D341Med (cell line): ENCODE measurements at places on chromosomes 6 and 20.
A peak's percentile ranks its signal among the peaks of the same experiment; 100 is the strongest.

DNA sequence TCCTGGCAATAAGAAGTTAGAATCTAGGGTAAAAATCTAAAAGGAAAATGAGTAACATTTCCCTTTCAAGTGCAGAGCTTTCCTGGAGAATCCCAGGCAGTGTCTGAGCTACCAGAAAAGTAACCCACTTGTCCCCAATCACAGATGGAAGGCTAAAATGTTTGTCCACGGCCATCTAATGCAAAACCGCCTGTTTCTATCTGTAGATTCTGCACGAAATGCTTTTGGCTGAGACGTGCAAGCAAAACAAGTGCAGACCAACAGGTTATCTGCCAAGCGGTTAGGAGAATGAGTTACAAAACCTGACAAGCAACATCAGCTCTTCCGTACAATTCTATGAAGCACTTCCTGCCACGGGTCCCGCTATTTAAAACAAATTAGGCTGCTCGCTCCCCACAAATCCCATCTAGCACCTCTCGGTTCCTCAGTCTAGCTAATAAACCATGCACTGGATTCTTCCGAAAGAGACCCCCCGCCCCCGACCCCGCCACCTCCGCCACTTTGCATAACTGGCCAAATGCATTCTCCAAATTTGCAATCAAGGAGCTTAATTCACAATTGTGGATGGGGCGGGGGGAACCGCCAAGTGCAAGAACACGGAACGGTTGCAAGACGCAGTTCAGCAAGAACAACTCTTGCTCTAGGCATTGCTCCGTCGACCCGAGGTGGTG, 1.4 kb downstream of the ELOVL5 start:
- no peak for DNase-seq

DNA sequence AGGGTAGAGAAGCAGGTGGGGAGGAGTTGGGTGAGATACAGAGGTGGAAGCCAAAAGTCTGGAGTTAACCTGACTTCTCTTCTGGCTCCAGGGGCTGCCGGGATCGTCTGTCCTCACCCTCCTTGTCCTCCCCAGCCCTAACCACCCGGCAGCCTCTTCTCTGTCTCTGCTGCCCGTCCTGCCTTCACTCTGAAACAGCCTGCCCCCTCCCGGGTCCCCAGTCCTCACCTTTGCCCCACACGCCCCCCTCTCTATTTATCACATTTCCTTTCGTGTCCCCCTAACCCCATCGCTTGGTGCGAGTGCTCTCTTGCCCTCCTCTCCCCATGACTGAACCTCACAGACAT, 5.7 kb downstream of the RING1 start:
- no peak for DNase-seq

DNA sequence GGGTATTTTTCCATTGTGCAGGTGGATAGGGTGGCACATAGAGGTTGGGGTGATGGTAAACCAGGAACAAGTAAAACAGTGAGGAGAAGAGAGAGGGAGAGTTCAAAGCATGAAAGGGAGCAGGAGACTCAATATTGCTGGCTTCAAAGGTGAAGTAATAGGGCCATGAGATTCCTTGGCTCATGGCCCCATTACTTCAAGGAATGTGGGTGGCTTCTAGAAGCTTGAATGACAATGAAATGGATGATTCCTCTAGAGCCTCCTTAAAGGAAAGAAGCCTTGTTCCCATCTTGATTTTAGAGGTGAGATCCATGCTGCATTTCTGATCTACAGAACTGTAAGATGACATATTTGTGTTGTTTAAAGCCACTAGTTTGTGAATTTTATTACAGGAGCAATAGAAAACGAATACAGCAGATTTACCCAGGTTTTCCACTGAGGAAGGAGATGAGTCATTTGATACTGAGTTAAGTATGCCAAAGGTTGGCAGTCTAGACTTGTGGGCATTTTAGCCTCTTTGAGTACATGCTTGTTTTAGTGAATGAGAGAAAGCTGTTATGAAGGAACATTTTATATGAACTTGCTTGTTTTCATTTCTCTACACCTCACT, 110.4 kb downstream of the PLCB4 start:
- DNase-seq = no peak

DNA sequence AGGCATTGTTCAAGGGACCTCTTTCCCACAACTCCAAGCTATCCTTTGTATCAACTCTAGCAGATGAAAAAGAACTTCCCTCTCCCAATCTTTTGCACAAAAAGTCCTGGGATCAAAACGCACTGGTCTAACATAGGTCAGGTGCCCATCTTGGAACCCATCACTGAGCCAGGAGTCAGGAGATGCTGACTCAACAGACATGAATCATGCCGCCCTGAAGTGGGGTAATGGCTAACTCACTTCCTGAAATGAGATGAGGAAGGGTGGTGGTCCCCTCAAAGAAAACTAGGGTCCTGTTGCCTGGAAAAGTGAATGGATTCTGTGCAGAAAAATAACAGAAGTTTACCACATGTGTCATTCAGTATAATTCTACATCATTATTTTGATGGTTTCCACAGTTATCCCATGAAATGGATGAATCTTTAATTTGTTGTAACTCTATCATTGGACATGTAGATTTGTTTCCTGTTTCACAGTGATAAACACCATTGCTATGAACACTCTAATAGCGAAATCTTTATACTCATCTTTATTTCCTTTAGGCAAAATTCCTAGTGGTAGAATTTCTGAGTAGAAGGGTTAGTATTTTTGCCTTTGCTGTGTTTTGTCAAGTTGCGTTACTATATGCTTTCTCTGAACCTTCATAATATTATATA, 151.3 kb downstream of the SLC16A10 start:
- DNase-seq = no peak

DNA sequence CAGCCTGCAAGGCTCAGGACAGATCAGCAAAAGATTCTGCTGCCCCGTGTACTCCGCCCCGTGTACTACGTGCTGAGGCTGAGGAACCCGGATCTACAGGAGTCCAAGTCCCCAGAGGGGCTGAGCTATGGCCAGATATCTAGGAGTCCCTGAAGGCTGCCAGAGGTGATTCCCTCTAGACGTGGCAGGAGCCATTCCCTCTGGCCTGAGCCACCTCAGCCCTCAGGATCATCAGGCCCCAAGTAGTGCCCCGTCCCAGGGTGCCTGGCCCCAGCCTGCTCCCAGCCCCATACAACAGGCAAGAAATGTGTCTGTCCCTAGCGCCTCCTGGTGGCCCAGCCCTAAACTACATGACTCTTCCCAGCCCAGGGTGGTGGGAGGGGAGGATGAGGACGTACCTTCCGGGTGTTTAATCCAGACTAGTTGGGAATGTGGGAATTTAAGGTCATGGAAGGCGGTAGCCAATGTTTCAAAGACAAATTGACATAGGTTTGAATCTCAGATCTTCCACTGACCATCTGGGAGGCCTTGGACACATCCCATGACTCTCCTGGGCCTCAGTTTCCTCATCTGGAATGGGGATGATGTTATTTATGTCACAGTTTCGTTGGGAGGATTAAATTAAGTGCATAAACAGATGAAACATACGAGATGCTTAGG, 49.4 kb upstream of the PTPN1 start:
- peak; percentile 89 for DNase-seq

- no peak for DNase-seq
Measured at GRCh38 chr20:57399587-57400155, 8.5 kb downstream of the RBM38 start.

DNA sequence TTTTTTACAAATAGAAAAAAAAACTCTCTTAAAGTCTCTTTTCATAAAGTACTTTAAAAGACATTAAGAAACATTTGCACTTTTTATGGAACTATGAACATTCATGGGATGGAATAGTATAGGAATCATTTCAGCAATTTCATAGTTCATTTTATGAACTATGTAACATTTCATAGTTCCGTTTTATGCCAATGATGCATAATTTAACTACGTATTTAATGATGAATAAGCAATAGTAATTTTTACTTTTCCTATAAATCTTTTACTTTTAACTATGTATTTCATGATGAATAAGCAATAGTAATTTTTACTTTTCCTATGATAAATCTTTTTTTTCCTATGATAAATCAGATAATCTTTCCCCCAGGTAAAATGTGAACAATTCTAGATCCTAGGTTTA, 47.7 kb downstream of the FAM184A start:
- DNase-seq = no peak

GRCh38 chr6:15077006-15077405, 168.9 kb upstream of the JARID2 start:
- no peak for DNase-seq

DNA sequence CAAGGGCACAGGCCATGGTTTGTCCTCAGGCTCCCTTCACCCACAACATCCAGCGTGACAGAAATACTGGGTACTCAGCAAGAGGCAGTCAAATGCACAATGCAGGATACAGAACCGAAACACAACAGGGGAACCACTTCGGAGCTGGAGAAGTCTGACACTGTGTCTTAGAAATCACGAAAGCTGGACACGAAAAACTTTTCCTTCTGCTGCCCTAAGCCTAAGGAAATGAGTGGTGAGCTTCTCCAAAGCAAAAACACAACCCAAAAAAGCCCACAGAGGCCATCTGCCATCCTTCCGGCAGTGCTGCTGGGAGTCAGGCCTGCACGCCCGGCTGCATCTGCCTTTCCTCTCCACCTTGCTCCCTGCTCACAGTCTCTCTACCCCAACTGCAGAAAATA, 106.3 kb downstream of the SLC23A2 start:
- DNase-seq = no peak

DNA sequence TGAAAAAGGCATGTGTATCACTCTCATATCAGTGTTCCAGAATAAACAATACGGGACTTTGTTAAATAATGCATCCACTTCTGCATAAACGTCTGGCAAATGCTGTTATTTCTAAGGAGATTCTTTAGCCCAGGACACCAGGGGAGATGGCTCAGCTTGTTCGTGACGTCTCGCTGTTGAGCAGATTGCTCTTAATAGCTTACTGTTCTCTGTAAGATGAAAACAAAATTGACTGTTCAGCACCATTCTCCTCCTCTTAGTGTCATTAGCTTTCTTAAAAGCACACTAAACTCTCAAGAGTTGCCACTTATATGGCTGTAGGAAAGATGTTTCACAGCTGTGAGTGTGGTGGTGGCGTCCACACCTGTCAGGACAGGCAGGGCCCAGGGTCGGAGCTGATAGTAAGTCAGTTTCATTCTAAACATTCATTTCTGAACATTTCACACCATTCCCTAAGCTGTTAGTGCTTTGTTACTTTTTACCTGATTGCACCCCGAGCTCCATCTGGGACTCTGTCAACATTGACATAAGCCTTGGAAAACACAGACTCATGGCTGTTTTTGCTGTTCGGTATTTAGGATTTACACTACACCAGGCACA, 132.1 kb downstream of the ZDHHC14 start:
- DNase-seq = no peak

- peak; percentile 5 for DNase-seq
Measured at GRCh38 chr20:58097429-58097828, 131.0 kb downstream of the ANKRD60 start.

GRCh38 chr20:59005523-59006166, 1.4 kb downstream of the CTSZ start:
- DNase-seq = no peak

GRCh38 chr20:55515832-55516231, 489.5 kb downstream of the CBLN4 start:
- DNase-seq = no peak

- peak; percentile 81 for DNase-seq
Measured at GRCh38 chr6:135162678-135163439, 18.2 kb upstream of the MYB start.

- no peak for DNase-seq
Measured at GRCh38 chr6:122289762-122290539, 109.5 kb upstream of the HSF2 start.

- peak; percentile 62 for DNase-seq
Measured at GRCh38 chr20:56359212-56360132, 698 bp downstream of the FAM210B start.

GRCh38 chr20:51512645-51513044, 29.9 kb downstream of the NFATC2 start:
- DNase-seq = no peak

GRCh38 chr6:123898665-123899064, 95.0 kb downstream of the NKAIN2 start:
- DNase-seq = no peak

GRCh38 chr6:1873781-1874180, 264.1 kb downstream of the FOXC1 start:
- DNase-seq = no peak

GRCh38 chr20:12824328-12825225, 184.2 kb upstream of the SPTLC3 start:
- DNase-seq = no peak

DNA sequence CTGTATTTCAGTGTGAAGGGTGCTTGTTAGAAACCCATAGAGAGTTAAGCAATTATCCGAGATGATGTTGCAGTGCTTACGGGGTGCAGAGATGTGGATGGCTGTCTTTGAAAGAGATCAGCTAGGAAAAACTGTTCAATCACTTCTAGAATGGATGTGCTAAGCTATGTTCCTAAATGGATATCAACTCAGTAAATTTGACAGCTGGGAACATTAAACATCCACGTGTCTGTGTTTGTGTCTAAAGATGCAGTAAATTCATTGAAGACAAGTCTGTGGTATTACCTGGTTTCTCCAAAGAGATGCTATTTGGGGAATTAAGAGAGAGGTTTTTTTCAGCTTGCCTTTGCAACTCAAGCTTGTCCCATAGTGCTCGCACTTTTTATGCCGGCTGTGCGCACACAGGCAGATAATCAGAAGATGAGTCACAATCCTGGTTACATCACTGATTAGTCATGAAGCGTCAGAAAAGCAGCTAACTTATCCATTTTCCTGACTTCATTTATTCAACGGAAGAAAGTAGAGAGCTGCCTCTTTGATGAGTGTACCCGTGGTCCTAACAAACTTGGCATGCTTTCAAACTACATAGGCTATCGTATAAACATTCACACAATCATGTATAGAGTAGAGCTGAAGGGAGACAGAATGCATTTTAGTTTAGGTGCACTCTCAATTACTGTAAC, 691.7 kb upstream of the SLC35B3 start:
- no peak for DNase-seq

- no peak for DNase-seq
Measured at GRCh38 chr6:49841424-49841823, 24.9 kb downstream of the CRISP1 start.

DNA sequence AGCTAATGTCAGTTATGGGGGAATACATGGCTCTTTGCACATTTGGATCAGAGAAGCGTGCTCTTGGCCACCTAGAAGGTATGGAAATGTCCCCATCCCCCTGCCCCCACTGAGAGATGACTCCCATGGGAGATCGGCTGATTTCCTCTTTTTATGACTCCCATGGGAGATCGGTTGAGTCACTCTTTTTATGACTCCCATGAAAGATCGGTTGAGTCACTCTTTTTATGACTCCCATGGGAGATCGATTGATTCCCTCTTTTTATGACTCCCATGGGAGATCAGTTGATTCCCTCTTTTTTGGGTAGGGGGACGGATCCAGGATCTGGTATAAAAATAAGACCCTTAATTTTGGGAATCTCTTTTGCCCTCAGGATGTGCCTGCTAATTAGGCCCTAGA, 10.3 kb upstream of the TAAR9 start:
- no peak for DNase-seq

DNA sequence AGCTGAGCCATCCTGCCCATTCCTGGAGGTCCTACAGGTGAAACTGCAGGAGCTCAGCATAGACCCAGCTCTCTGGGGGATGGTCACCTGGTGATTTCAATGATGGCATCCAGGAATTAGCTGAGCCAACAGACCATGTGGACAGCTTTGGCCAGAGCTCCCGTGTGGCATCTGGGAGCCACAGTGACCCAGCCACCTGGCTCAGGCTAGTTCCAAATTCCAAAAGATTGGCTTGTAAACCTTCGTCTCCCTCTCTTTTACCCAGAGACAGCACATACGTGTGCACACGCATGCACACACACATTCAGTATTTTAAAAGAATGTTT, 44.0 kb downstream of the SIRPA start:
- no peak for DNase-seq
